NCI-H748 treated with DMSO at 0.1 percent for 48 hours (cell line): ENCODE measurements at places on chromosomes 11 and 22.

DNA sequence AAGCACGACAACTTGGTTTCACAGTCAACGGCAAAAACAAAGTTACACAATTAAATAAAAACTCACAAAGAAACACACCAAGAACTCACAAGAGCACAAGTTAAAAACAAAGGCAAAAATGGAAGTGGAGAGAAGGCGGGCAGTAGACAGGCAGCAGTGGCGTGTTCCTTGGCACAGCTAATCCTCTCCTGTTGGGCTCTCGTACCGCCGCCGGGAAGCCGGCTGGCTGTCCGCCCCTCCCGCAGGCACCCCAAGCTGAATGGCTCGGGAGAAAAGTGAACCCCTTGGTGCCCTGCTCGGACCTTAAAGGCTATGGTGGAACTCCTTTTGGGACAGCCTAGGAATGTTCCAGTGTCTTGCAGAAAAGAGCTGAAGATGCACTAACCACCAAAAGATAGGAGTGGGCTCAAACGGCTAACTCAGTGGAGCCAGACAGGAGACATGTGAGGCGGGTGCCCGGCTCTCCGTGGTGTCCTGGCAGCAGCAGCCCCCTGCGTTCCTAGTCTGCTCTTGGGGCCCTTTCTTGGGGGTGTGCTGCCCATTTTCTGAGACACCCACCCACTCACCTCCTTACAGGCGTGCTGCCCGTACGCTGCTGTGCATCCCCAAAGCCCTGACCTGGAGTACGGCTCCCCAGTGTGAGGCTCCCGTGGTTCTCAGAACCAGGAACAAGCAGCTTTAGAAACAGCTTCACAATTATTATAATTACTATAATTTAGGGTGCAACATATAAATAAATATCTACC is 86.1 kb upstream of the BID start:
- no peak for DNase-seq

GRCh38 chr22:29388759-29389090 is 355 bp upstream of the AP1B1 start:
- DNase-seq, result no peak

DNA sequence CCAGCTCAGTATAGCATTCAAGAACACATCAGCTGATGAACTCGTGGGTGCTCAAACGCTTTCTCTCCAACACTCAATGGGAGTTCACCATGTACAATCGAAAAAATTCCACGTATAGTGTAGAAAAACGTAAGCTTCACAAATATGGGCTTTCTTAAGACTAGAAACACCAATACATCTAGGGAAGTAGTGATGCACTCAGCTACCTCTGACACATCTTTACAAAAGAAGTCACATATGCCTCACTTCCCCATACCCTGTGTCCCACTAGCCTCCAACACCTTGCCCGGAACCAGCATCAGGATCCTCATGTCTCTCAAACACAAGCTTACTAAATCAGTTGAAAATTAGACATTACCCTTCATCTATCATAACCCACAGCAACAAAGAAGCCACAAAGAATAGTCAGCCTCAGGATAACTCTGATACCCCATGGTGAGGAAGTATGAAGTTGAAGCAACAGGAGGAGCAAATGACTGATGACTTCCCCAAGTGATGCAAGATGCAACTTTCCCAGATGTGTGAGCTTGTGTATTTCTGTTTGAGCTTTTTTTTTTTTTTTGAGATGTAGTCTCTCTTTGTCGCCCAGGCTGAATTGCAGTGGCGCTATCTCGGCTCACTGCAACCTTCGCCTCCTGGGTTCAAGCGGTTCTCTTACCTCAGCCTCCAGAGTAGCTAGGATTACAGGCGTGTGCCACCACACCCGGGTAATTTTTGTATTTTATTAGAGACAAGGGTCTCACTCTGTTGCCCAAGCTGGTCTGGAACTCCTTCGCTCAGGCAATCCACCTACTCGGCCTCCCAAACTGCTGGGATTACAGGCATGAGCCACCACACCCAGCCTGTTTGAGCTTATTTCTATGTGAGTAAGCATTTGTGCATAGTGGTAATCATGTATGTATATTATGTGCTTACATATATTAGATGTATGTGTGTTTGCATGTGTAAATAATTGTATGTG is 8.5 kb upstream of the DENND5A start:
- no peak for DNase-seq

DNA sequence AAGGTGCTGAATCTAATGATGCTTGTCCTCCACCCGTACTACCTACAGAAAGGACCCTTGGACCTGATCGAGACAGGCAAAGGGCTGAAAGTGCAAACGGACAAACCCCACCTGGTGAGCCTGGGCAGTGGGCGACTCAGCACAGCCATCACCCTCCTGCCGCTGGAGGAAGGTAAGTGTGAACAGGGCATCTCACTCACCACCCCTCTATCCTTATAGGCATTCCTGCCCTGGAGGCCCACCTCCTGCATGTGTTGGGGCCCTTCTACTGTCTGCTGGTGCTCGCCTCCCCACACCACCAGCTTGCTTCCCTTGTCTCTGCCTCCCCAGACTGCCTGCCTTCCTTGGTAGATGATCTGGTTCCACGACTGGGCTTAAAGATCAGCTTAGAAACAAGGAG is 7.1 kb downstream of the PHLDB1 start:
- DNase-seq, result no peak

GRCh38 chr22:38513063-38513462 is 7.0 kb upstream of the DDX17 start:
- DNase-seq, result no peak

- DNase-seq, result no peak
Observed at GRCh38 chr11:128365044-128365443, 222.3 kb downstream of the ETS1 start.

DNA sequence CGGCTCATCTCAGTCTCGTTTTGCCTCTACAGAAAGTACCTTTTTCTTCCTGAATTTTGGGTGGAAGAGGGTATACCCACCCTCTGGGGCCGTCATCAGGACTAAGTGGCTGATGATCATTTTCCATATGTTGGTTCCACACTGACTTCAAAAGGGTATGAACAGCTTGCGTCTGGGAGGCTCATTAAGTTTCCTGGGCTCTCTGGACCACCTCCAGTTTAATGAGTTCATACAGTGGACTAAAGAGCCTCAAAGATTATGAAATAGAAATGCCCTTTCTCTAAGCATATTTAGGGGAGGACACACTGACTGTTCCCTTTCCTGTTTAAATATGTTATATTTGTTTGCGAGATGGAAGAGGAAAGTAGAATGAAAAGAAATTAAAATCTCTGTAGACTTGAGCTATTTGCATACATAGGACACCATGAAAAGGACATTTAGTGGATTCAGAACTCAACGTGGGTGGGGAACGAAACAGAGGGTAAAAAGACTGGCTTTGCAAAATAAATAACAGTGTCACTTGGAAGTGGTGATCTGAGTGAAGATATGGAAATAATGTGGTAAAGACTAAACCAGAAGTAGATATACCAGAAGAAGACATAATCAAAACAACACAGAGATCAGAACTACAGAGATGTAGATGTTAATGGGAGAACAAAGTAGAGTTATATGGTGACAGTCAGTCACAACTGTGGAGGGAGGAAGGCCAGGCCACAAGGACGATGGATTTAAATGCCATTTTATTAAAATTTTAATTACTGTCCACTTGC is 18.7 kb downstream of the LDLRAD3 start:
- DNase-seq, result no peak

- DNase-seq, result no peak
Observed at GRCh38 chr11:69010964-69011623, 2.0 kb downstream of the MRGPRF start.

GRCh38 chr22:28148816-28149465 is 229.9 kb upstream of the PITPNB start:
- no peak for DNase-seq

- DNase-seq, result no peak
Observed at GRCh38 chr11:45801723-45802315, 3.1 kb upstream of the SLC35C1 start.

GRCh38 chr11:105167244-105167643 is 27.7 kb upstream of the CARD18 start:
- DNase-seq, result no peak

DNA sequence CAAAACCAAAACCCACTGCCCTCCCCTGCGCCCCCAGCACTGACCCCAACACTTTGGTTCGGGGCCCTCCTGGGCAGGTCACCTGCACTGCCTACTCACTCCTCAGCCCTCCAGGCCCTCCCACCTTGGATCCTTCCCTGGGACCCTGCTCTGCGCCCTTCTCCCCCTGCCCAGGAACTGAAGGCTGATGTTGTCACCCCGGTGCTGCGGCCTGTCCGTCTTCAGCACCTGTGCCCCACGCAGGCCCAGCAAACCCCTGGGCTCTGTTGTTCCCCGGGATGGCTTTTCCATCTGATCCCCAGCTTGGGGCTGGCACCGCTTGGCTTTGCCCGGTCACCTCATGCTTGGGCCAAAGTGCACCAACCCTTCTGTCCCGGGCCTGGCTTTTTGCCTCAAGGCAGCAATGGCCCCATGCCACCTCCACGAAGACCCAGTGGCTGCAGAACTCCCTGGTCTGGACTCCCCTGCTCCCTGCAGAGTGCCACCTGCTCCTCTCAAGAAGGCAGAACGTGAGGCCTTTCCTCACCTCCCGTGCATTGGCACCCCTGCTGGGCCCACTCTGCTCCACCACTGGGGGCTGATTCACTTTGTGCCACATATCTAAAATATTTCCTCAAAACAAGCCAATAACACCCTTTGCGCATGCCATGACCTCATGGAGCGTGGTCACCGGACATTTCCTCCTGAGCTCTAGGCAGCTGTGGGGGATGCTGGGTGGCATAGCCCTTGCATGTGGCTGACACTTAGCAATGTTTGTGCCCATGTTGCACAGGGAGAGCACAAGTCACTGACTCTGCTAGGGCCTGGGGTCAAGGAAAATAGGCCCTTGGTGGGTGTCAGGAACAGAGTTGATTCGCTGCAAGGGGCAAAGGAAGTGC is 8.8 kb downstream of the PPM1F start:
- no peak for DNase-seq

DNA sequence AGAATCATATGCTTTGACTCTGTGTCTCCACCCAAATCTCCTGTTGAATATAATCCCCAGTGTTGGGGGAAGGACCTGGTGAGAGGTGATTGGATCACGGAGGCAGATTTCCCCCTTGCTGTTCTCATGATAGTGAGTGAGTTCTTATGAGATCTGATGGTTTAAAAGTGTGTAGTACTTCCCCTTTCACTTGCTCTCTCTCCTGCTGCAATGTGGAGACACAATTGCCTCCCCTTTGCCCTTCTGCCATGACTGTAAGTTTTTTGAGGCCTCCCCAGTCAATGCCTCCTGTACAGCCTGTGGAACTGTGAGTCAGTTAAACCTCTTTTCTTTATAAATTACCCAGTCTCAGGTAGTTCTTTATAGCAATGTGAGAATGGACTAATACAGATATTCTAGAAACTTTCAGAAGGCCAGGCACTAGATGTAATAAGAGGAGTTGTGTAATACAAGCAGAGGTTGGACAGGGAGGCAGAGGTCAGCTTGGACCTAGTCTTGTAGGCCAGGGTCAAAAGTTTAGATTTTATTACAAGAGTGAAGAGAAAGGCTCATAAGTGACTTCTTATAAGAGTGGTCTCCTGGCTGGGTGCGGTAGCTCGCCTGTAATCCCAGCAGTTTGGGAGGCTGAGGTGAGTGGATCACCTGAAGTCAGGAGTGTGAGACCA is 9.3 kb upstream of the SERPING1 start:
- DNase-seq, result no peak

DNA sequence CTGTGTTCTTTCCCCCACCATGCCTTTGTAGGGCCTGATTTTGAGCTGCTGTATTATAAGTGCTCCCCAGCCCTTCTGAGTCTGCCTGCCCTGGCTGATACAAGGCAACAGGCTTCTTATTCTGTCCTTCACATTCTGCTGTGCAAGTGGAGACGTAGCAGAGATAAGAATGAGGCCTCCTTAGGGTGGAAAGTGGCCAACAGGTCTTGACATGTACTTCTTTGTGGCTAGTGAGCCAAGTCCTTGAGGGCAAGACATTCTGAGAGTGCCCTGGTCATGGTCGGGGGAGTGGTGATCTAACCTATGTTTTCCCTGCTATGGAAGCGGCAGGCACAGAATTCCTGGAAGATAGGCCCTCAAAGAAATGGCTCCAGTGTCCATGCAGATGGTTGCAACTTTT is 235.7 kb upstream of the CADM1 start:
- DNase-seq, result no peak

DNA sequence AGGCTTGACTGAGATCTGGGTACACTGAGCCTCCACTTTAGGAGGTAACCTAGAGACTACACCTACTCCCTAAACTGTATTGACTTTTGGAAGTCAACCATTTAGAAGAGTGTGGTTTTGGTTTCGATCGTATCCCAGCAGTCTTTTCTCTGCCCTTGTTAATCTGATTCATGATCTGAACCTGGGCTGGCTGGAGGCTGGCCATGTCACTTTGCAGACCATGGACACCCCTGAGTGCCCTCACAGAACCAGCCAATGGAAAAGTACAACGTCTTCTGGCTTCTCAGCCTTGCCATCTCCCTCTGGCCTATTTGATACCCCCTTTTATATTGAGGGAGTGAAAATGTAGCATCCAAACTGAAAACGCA is 10.8 kb downstream of the EHF start:
- DNase-seq, result peak; percentile 62

GRCh38 chr11:114158886-114159285 is 99.4 kb downstream of the ZBTB16 start:
- no peak for DNase-seq

DNA sequence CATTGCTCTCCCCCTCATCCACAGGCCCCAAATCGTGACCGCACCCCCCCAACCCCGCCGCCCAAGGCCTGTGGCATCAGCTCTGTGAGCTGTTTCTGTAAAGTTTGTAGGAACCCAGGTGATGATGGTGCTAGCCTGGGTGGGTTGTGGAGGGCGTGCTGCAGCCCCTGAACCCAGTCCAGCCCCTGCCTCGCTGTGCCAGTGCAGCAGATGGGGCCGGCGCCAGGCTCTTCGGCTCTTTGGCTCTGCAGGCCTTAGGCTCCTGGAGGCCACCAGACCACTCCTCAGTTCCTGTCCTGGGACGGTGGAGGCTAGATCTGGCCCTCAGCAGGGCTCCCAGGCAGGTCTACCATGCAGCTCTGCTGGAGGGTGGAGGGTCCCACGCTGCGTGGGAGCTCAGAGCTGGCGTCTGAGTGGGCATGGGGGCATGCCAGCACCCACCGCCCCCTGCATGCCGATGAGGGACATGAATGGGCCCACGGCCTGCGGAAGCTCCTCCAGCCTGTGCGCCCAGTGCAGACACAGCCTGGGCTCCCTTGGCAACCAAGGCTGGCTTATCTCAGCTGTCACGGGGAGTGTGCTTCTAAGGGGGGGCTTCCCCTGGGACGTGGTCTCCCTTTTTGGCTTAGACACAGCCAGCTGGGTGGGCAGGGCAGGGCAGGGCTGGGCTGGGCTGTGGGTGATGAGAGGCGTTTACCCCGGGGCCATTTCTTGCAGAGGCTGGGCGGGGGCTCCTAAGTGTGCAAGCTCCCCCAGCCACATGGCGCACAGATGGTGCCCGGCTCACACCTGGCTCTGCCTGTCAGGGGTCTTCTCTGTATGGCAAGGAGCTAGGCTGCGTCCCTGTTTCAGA is 1187.6 kb downstream of the BRD1 start:
- no peak for DNase-seq

DNA sequence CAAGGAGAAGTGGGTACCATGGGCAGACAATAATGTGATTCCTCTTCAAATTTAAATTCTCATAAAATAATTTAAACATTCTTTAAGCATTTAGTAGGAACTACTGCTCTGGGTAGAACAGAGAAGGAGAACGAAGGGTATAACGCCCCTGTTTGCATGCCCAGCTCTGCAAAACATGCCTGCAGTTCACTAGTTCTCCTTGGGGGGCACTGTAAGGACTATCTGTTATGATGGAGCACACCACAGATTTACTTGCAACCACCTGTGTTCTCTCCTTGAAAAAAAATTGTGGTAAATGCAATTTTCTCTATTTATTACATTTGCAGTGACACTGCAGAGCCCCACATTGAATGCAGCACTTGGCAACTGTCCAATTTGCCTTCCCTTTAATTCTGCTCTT is 100.3 kb downstream of the GUCY1A2 start:
- DNase-seq, result no peak

GRCh38 chr11:62909107-62909894 is 11.9 kb downstream of the CHRM1 start:
- DNase-seq, result peak; percentile 23
